ENCODE measurements at places on chromosomes 1 and 21. TPM values are rescaled to one million over a fixed set of nuclear protein-coding genes. Genes with fewer than 3 reads are reported as not detected.

The KCNJ6 gene
- not detected for polyA plus RNA-seq

The KCNH1 gene
- not detected for polyA plus RNA-seq

The UBL4B gene
- polyA plus RNA-seq = not detected

DNA sequence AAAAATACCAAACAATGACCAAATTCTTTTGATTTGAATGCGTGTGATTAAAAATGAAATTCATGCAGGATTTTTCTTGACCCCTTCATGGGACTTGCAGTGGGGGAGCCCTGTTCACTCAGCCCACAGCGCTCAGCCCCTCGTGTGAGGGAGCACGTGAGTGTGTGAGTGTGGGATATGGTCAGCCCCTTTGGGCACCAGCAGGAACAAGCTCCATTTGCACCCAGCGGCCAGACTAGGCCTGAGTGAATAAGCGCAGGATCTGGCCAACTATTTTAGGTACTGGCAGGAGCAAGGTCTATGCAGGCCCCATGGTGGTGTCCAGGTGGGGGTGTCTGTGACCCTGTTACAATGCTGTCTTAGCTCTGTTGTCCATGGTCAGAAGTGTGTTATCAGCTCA, 1631.2 kb downstream of the BRINP3 start:
- H3K27ac ChIP-seq = no peak overlapping the region
- no peak for DNase-seq
- no peaks in the 10 kb centered on the region for H3K27me3 ChIP-seq
- no peaks in the 10 kb centered on the region for H3K4me1 ChIP-seq
- no peaks in the 10 kb centered on the region for H3K36me3 ChIP-seq

- no peaks in the 10 kb centered on the region for H3K4me1 ChIP-seq
- no peak overlapping the region for H3K27ac ChIP-seq
- H3K27me3 ChIP-seq = no peaks in the 10 kb centered on the region
- H3K36me3 ChIP-seq = no peaks in the 10 kb centered on the region
- no peak overlapping the region for H3K4me3 ChIP-seq
Observed at GRCh38 chr1:6133146-6133895, 46.8 kb downstream of the CHD5 start.

DNA sequence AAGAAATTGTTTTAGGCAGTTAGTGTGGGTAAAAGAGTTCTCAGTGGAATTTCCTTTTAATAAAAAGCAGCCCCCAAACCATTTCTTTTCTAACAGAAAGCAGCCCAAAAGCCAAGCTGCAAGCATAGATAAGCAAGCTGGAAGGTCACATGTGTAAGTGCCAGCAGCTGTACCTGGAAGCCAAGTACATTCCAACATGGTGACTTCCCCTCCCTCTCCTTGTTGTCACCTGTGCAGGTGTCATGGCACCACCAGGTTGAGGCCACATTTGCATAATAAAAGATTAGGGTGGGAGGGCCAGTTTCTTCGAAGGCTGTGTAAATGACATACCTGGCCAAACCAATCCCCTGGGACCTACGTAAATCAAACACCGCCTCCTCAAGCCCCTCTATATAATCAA, 240.3 kb upstream of the RAB4A start:
- H3K27me3 ChIP-seq = no peaks in the 10 kb centered on the region
- no peak for DNase-seq
- no peak overlapping the region for H3K27ac ChIP-seq

DNA sequence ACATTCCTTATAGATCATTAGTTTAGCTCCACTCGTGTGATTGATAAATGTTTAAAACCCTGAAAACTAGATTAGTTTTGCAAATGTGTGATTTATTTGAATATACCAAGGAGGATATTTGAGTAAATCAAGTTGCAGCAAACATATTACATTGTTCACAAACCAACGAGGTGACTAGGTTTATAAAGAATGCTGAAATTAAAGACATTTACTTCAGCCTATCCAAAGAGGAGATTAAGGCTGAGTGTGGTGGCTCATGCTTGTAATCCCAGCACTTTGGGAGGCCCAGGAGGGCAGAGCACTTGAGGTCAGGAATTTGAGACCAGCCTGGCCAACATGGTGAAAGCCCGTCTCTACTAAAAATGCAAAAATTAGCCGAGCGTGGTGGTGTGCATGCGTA, 34.1 kb downstream of the VTCN1 start:
- DNase-seq = no peak
- no peak overlapping the region for H3K4me3 ChIP-seq
- no peaks in the 10 kb centered on the region for H3K27me3 ChIP-seq
- H3K27ac ChIP-seq = no peak overlapping the region
- no peaks in the 10 kb centered on the region for H3K4me1 ChIP-seq

DNA sequence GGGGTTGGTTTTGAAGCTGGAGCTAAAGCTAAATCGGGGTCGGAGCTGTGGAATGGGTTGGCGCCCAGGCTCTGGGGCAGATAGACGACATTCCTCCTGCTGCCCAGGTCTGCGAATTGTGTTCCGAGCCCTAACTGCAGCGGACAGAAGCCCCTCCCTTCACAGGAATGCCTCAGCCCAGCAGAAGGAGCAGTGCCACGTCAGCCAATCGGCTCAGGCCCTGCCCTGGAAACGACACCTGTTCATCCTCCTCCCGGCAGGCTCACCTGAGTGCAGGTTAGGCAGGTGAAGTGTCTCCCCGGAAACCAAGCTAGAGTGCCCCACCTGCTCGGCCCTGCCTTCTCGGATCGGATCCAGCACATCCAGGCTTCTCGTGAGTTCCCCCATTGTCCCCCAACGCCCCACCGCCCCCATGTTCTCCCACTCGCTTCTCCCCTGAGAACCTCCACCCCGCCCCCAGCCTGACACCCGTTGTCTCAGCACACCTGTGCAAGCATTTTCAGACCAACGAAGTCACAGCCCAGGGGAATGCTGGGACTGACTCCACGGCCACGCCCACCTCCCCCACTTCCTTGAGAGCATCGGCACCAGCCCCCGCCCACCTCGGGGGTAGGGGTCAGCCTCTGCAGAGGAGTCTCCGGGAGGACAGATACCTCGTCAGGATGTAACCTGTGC, 775 bp downstream of the TMEM125 start:
- H3K27me3 ChIP-seq = no peaks in the 10 kb centered on the region
- no peaks in the 10 kb centered on the region for H3K36me3 ChIP-seq
- no peak overlapping the region for H3K4me3 ChIP-seq
- H3K4me1 ChIP-seq = peaks cover 3% of the 10 kb centered on the region
- H3K27ac ChIP-seq = no peak overlapping the region

DNA sequence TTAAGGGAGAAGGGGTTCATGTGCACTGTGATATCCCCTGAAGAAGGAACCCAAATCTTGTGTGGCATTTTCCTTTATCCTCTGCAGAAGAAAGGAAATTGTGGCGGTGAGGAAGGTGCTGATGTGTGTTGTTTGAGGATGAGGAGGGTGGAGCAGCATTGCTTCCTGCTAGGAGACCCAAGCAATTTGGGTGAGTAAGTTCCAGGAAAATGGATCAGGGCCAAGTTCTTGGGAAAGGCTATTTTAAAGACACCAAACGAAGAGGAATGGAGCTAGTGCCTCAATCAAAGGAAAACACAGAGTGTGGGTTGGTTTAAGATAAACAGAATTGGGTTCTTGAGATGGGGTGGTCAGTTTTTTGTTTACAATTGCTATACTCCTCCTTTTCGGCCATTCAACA, 86.7 kb upstream of the MARK1 start:
- H3K27me3 ChIP-seq = no peaks in the 10 kb centered on the region
- H3K27ac ChIP-seq = no peak overlapping the region
- no peaks in the 10 kb centered on the region for H3K4me1 ChIP-seq
- no peak for DNase-seq
- no peaks in the 10 kb centered on the region for H3K36me3 ChIP-seq
